RWPE2 (cell line): ENCODE measurements at places on chromosomes 2 and 18.

GRCh38 chr18:59386909-59387686 is 28.0 kb upstream of the LMAN1 start:
- DNase-seq = no peak

- DNase-seq = no peak
Measured at GRCh38 chr2:124542932-124543640, 518.0 kb downstream of the CNTNAP5 start.

- no peak for DNase-seq
Measured at GRCh38 chr2:225766431-225766830, 366.9 kb downstream of the NYAP2 start.

GRCh38 chr2:68124321-68124720 is 33.4 kb upstream of the PNO1 start:
- no peak for DNase-seq

- DNase-seq = no peak
Measured at GRCh38 chr2:39469807-39470206, 32.7 kb upstream of the MAP4K3 start.

- DNase-seq = no peak
Measured at GRCh38 chr18:6255886-6256285, 158.8 kb downstream of the L3MBTL4 start.

GRCh38 chr2:19866771-19867170 is 35.0 kb downstream of the TTC32 start:
- no peak for DNase-seq

- DNase-seq = no peak
Measured at GRCh38 chr2:175518206-175518605, 336.7 kb upstream of the ATP5MC3 start.

DNA sequence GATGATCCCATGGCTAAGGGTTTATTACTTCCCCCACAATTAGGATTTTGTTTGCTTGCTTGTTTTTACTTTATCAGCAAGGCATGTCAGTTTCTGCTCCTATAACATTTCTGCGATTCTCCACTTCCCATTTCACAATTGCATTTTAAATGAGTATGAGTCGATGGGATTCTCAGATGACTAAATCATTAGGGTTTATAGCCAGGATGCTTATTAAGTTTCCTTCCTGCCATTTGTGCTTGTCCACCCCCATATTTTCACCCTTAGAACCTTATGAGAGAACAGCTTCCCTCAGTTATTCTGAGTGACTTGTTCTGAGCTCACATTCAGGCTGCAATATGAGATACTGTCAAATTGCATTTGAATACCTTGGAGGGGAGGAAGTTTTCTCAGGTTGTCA is 37.9 kb upstream of the C1GALT1C1L start:
- DNase-seq = no peak

DNA sequence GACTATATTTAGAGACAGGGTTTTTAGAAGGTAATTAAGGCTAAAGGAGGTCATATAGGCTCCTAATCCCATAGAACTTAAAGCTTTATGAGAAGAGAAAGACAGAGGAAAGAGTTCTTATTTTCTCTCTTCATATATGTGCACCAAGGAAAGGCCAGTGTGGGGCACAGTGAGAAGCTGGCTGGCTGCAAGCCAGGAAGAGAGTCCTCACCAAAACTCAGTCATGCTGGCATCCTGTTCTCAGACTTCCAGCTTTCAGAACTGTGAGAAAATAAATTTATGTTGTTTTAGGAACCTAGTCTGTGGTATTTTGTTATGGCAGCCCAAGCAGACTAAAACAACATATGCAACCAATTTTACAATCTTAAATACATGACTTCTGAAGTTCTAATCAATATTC is 31.5 kb upstream of the ATIC start:
- no peak for DNase-seq

DNA sequence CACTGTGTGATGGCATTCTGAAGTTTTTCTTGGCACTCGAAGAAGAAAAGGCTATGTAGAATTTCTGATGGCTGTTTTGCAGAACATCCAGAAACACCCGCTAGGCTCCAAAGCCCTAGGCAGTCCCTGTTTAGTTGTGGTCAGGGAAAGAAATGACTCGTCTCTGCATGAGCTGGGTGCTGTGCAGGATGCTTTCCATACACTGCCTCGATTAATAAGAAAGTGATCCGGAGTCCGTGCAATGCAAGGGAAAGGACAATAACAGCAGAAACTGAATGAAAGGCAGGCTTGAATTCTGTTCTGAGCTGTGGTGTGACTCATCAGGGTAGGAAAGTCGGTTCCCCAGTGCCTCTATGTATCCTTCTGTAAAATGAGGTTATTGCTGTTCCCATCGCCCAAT is 18.7 kb downstream of the MAPRE3 start:
- DNase-seq = no peak

- no peak for DNase-seq
Measured at GRCh38 chr2:206824993-206825392, 59.6 kb downstream of the FASTKD2 start.

GRCh38 chr2:190879474-190880377 is 895 bp upstream of the GLS start:
- DNase-seq = no peak

GRCh38 chr2:232586943-232587505 is 36.5 kb downstream of the EIF4E2 start:
- no peak for DNase-seq

DNA sequence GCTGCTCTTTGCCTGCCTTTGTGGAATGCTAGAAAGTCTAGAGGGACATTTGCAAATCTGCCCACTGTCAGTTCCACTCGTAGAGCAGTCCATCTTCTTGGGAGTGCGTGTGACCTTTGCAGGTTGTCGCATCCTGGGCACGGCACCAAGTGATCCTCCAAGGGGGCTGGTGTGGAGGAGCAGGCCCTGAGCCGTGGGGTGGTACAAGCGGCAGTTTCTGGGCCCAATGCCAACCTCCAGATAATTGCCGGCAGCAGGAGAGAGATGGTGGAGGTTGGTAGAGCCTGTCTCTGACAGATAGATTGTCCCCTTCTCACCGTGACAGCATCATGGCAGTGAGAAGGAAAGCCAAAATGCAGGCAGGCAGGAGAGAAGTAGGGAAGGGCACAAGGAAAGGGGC is 150.7 kb upstream of the SLC14A2 start:
- DNase-seq = no peak

DNA sequence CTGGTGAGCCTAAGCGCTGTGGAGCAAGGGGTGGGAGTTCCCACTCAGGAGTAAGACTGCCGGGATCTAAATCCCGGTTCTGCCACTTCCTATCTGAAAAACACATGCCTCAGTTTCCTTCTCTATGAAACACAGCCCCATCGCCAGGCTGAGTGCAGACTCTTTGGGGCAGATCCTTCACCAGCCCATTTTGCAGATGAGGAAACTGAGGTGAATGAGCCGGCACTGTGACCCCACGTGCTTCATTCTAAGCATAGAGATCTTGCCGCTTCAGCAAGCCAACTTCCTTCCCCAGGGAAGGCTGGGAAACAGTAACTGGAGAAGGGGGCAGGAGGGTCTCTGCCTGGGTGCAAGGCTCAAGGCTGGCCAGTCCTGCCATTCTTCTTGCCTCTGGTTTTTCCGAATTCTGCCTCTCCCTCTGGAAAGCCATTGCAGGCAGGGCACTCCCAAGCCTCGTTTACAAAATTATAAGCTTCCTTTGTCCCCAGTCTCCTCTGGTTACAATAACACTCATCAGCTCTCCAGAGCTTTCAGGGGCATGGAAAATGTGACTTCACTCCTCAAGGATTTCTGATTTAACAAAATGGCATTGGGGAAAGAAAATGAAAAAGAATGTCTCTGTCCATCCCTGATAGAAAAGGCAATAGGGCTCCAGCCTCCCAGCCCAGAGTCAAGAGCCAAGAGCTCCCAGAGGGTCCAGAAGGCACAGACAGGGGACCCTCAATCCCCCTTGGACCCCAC is 249.2 kb downstream of the TNS1 start:
- no peak for DNase-seq

DNA sequence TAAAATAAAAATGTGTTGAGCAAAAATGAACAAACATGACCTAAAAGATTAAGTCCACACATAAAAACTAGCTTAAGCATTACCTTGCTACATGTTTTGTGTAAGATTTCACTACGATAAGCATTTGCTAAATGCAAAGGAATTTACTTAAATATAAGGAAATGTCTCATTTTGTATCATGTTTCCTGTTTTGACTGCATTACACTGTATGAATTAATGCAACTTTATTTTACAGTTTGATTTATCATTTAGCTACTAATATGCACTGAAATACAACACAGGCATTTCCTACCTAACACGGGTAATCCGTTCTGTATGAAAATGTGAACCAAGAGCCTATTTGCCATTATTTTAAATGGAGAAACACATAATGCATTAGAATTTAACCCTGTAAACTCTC is 1076.5 kb upstream of the DDX18 start:
- no peak for DNase-seq

- DNase-seq = no peak
Measured at GRCh38 chr2:2614452-2614851, 283.4 kb upstream of the MYT1L start.

DNA sequence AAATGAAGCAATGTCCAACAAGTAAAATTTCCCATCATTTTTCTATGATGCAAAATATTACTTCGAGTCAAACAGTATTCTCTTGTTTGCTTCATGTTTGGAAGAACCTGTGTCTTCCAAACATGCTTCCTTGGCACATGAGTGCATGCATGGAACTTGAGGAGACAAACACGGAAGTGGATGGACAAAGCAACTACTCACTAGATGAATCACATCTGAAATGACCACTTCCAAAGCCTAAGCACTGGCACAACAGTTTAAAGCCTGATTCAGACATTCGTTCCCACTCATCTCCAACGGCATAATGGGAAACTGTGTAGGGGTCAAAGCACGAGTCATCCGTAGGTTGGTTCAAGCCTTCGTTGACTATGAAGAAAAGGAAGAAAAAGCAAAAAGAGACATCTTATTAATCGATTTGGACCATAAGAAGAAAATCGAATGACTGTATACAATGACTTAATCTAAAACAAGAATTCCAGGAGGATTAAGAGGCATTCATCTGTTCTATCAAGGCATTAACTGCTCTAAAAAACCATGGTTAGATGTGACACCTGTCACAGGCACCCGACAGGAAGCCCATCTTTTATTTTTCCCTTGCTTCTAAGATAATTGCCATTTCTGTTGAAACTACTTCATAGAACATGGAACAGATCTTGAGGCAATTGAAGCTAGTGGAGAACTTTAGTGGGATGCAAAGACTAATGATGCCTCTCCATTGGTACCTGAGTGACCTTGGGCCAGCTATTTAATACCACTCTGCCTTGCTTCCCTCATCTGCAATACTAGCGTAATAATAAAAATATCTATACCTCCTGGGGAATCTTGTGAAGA is 56.0 kb downstream of the ATIC start:
- DNase-seq = no peak

DNA sequence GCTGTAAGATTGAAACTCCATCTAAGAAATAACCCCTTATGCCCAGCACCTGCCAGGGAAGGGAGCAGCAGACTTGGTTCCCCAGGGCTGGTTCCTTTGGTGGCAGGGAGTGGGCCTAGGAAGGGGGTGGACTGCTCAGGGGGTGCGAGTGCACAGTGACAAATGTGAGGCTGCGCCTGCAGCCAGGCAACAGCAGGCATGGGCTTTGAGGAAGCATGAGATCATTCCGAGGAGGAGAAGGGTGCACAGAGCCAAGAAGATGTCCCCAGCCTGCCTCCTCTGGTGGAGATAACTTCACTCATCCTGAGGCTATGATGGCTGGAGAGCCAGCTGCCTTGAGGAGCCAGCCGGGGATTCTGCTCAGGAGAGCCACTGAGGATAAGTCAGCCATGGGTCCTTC is 158.0 kb downstream of the CAPN13 start:
- no peak for DNase-seq

DNA sequence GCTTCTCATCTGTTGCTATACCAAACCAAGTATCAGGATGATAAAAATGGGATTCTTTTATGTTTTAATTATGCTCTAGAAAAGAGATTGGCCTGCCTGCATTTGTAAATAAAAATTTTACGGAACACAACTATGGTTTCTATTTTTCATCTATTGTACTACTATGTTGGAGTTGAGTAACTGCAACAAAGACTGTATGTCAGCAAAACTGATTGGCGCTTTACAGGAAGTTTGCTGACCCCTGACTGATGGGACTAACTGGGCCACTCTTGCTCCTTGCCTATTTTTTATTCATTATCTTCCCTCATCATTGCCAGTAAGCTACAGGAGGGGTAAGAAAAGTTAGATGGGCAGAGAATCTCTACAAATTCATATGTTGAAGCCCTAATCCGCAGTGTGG is 242.3 kb downstream of the FSIP2 start:
- no peak for DNase-seq

DNA sequence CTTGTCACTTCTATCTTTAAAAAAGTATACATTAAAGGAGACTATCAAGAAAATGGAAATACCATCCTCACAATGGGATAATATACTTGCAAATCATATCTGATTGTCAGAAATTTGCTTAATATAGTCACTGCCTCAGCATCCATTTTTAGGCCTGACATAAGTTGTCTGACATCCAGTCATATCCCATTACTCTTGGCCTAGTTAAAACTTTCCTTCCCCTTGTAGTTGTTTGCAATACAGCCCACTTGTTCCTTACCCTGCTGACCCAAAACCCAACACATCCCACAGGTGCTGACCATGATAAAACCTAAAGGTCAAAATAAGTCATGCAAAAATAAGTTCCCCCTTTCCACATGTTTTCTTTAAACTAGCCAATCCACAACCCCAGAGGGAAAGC is 3.6 kb upstream of the ARHGEF33 start:
- no peak for DNase-seq

DNA sequence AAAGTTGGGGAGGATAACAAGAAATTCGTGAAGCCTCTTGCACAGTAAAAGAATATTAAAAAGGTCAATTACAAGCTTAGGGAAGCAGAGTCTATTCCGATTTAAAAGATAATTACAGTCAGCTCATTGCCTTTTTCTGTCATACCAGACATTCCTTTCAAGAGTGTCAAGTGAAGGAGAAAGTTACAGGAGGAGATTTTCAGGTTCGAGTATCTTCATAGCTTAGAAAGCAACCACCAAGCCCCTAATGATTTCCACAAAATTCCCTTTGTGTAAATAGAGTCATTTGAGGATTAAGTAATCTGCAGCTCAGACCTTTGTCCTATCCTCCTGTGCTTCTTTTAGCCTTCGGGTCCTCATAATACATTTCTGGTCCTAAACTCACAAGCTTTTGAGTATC is 414.9 kb downstream of the CDH2 start:
- DNase-seq = no peak

GRCh38 chr2:137250401-137250800 is 485.1 kb downstream of the THSD7B start:
- no peak for DNase-seq

GRCh38 chr2:23669413-23670244 is 257.3 kb downstream of the ATAD2B start:
- DNase-seq = no peak

DNA sequence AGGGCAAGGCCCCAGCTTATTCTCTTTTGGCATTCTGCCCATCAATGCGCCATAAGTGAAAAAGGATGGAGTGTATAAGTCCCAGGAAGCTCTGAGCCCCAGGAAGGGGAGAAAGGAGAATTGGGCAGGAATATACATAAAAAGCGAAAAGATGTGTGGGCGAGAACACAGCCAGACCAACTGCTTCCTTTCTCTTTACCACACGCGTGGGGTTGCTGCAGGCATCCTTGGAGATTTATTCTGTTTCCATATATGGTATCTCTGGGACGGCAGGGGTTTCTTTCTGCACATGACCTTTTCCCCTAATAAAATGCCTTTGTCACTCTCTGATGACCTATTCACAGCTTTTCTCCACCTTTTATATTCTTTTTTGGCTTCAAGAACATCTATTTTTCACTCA is 440.5 kb downstream of the NBAS start:
- no peak for DNase-seq
